ENCODE measurements at places on chromosomes 7 and 10. TPM values are rescaled to one million over a fixed set of nuclear protein-coding genes. Genes with fewer than 3 reads are reported as not detected.

GRCh38 chr7:31493714-31494181, 20.1 kb upstream of the ITPRID1 start:
- H3K36me3 ChIP-seq = no peaks in the 10 kb centered on the region
- no peaks in the 10 kb centered on the region for H3K4me1 ChIP-seq
- H3K27ac ChIP-seq = no peak overlapping the region
- H3K4me3 ChIP-seq = no peak overlapping the region
- no peaks in the 10 kb centered on the region for H3K27me3 ChIP-seq

DNA sequence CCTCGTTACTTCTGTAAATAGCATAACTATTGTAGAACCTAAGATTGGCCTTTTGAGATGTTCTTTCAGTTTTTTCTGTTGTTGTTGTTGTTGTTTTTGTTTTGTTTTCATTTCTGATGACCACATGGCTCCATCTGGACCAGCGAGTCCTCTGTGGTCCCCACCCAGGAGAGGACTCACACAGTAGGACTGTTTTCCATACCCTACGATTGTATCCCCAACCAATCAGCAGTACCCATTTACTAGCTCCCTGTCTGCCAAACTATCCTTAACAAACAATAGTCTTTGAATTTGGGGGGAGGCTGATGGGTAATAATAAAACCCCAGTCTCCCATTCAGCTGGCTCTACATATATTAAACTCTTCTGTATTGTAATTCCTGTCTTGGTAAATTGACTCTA, 329.5 kb downstream of the SEMA3D start:
- H3K27ac ChIP-seq = no peak overlapping the region
- DNase-seq = no peak
- no peak overlapping the region for H3K4me3 ChIP-seq
- no peaks in the 10 kb centered on the region for H3K4me1 ChIP-seq
- no peaks in the 10 kb centered on the region for H3K27me3 ChIP-seq

GRCh38 chr10:84262190-84262956, 17.5 kb downstream of the RGR start:
- no peaks in the 10 kb centered on the region for H3K4me1 ChIP-seq
- no peaks in the 10 kb centered on the region for H3K36me3 ChIP-seq
- H3K4me3 ChIP-seq = no peak overlapping the region
- no peak overlapping the region for H3K27ac ChIP-seq

GRCh38 chr7:159022238-159022993, 122.3 kb downstream of the VIPR2 start:
- H3K27me3 ChIP-seq = no peaks in the 10 kb centered on the region
- no peak overlapping the region for H3K4me3 ChIP-seq
- no peaks in the 10 kb centered on the region for H3K36me3 ChIP-seq
- no peak for DNase-seq
- H3K4me1 ChIP-seq = no peaks in the 10 kb centered on the region

GRCh38 chr7:140489026-140489359, 9.7 kb upstream of the MKRN1 start:
- no peak overlapping the region for H3K4me3 ChIP-seq
- no peaks in the 10 kb centered on the region for H3K36me3 ChIP-seq
- no peak overlapping the region for H3K27ac ChIP-seq
- no peak for DNase-seq
- H3K27me3 ChIP-seq = no peaks in the 10 kb centered on the region

GRCh38 chr10:72336259-72337038, 18.3 kb downstream of the DNAJB12 start:
- H3K27ac ChIP-seq = peak overlapping the region; percentile 94
- no peak for DNase-seq
- no peak overlapping the region for H3K4me3 ChIP-seq
- H3K27me3 ChIP-seq = no peaks in the 10 kb centered on the region
- H3K36me3 ChIP-seq = peaks cover 4% of the 10 kb centered on the region
- peaks cover 73% of the 10 kb centered on the region for H3K4me1 ChIP-seq

GRCh38 chr10:132627666-132628531, 90.3 kb downstream of the INPP5A start:
- H3K4me1 ChIP-seq = peaks cover 43% of the 10 kb centered on the region
- peak; percentile 54 for DNase-seq
- H3K36me3 ChIP-seq = no peaks in the 10 kb centered on the region
- peak overlapping the region; percentile 77 for H3K27ac ChIP-seq

SLC39A12 gene
- not detected for total RNA-seq

ZNF679 gene
- not detected for total RNA-seq

UNCX gene
- total RNA-seq = not detected

CUEDC2 gene
- total RNA-seq = 47.4 TPM

Measured in upper lobe of left lung (tissue), 6 donors.